ENCODE measurements at places on chromosomes 2 and 18.

DNA sequence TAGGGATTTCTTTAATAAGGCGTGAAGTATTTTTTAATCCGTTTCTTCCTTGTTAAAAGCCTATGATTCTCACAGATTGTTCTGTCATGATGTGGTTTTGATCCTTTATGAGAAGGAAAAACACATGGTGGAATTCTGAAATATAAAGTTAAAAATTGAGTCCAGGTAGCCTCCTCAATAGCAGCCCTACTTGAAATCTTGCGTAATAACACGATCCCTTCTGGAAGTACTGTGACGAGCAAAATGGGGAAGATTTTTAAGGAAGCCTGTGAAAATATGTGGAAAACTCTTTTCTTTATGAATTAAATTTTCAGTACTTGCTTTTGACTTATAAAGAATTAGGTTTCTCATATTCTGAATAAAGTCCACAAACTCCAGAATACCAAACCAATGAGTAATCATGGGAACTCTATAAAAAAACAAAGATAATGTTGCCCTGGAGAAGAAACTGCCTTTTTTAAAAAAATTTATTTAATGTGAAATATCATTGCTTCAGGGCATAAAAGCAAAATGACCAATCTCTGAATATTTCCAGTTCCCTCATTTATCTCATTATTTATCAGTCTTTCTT lies 476.4 kb upstream of the ZEB2 start:
- no peak for DNase-seq

- DNase-seq: no peak
Observed at GRCh38 chr18:48163738-48164115, 233.3 kb upstream of the SMAD2 start.

DNA sequence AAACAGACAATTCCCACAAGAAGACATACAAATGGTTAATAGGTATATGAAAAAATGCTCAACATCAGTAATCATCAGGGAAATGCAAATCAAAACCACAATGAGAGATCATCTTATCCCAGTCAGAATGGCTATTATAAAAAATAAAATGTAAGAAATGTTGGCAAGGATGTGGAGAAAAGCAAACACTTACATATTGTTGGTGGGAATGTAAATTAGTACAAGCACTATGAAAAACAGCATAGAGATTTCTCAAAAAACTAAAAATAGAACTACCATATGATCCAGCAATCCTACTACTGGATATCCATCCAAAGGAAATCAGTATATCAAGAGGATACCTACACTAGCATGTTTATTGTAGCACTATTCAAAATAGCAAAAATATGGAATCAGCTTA lies 186.6 kb downstream of the NOL4 start:
- no peak for DNase-seq

DNA sequence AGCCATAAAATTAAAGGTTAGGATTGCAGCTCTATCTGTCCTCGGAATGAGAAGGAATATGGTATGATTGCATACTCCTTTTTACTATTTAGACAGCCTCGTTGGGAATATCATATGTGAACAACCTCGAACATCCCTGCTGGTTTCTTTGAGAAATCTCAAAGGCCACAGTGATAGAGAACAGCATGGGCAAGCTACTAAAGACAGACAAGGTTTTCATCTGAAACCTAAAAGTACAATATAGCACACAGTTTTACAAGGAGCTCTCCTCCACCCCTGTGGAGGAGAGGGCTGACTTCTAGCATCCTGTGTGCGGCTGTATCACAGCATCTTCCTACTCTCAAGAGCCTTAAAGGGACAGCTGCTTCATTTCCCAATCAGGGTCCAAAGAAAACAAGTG lies 104.3 kb downstream of the VWC2L start:
- no peak for DNase-seq

- no peak for DNase-seq
Observed at GRCh38 chr2:120251880-120252224, 800 bp upstream of the RALB start.

- no peak for DNase-seq
Observed at GRCh38 chr2:184203661-184204060, 394.7 kb upstream of the ZNF804A start.

DNA sequence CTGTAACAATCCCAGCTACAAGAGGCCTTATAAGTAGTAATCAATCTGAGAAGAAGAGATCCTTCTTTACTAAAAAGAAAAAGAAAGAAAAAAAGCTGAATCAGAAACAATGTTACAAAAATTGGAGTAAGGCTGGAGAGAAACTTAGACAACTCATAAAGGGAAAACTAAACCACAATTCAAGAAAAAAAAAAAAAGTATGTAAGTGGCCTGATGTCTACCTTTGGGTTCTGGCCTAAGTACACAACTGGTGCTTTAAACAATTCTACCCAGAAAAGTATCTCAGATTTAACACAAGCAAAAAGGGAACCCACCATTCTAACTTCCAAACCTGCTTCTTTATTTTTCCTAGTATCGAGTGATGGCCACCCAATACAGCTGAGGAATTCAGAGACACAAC lies 45.3 kb downstream of the ZNF521 start:
- no peak for DNase-seq

GRCh38 chr2:109473616-109474318 lies 140.0 kb downstream of the SEPTIN10 start:
- DNase-seq: no peak

DNA sequence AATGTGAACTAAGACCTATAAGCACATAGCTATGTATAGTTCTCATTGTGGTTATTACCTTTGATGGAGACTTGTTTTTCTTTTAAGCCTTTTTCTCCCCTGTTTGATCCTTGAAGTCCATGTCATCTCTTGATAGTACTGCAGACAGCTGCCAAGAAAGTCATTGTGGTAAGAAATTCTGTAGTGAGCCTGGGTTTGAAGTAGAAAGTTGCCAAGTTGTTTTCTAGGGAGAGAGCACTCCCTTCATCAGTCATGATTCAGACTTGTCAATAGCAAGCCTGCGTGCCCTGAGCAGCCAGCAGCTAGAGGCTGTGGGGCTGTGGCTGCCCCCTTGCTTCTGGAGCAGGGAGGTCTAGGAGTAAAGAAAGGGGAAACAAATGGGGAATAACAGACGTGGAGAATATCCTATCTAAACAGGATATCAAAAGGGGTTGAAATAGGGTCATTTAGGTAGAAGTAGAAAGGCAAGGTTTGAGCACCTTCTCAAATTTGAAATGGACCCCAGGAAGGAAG lies 8.4 kb downstream of the SP5 start:
- no peak for DNase-seq
